ENCODE measurements at places on chromosomes 1 and 21.
A peak's percentile ranks its signal among the peaks of the same experiment; 100 is the strongest.

DNA sequence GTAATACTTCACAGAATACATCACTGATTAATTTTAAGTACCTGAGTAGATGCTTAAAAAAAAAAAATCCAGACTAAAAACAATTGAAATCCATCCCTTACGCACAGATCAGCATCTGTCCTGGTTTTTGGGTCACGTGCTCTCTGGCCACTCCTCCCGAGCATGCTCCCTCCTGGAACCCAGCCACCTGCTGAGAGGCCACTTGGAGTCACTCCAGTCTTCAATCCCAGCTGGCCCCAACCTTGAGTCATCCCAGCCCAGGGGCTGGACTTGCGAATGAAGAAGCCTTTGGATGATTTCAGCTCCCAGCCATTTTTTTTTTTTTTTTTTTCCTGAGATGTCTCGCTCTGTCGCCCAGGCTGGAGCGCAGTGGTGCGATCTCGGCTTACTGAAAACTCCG is 8.9 kb downstream of the MAP1LC3C start:
- DNase-seq: peak; percentile 46

GRCh38 chr1:41144285-41144684 is 97.8 kb downstream of the SCMH1 start:
- DNase-seq: no peak

- no peak for DNase-seq
Measured at GRCh38 chr1:181129771-181130606, 41.5 kb downstream of the IER5 start.

DNA sequence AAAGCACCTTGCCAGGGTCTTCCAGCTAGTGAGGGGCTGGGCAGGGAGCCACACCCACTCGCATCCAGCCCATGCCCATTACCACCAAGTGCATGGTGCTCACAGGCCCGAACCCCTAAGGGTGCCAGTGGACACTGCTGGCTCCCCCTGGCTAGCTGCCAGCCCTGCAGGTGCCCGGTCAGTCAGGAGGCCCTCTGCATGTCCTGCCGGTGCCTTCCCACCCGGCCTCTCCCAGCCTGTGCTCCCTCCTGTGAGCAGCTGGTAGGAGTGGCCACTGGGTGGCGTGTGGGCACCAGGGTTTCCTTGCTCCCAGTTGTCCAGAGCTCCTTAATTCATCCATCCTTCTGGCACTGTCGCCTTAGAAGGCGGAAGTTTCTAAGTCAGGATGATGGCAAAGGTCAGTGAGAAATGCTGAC is 33.4 kb downstream of the QSOX1 start:
- DNase-seq: peak; percentile 31

GRCh38 chr1:85320371-85321131 is 44.1 kb upstream of the BCL10 start:
- no peak for DNase-seq

DNA sequence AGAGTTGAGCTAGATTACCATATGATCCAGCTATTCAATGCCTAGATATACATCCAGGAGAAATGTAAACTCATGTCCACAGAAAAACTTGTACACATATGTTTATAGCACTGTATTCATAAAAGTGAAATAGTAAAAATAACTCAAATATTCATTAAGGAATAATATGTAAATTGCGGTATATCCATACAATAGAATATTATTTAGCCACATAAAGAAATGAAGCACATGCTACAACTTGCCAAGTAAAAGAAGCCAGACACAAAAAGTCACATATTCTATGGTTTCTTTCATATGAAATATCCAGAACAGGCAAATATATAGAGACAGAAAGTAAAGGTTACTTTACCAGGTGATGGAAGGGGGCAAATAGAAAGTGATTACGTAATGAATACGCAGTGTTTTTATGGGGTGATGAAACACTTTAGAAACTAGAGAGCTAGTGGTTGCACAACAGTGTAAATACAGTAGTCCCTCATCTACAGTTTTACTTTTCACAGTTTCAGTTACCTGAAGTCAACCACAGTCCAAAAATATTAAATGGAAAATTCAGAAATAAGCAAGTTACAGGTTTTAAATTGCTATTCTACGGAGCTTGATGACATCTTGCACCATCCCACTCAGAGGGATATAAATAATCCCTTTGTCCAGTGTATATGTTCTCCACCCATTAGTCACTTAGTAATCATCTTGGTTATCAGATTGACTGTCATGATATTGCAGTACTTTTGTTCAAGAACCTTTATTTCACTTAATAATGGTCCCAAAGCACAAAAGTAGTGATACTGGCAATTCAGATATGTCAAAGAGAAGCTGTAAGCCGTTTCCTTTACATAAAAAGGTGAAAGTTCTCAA is 62.3 kb downstream of the ZNF644 start:
- no peak for DNase-seq

- peak; percentile 10 for DNase-seq
Measured at GRCh38 chr1:196660852-196661251, 9.0 kb downstream of the CFH start.

DNA sequence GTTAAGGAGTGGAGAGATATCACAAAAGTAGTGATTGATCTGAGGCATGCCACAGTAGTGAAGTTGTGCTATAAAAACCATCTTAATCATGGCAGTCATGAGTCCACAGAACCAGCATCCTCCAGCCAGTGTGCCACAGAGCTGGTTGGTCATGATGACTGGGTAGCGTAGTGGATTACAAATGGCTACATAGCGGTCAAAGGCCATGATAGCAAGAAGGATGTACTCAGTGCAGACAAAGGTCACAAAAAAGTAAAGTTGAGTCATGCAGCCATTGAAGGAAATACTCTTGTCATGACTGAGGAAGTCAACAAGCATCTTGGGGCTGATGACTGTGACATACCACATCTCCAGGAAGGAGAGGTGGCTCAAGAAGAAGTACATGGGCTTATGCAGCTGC is 6.7 kb downstream of the OR6Y1 start:
- no peak for DNase-seq

- no peak for DNase-seq
Measured at GRCh38 chr21:30146558-30147282, 19.9 kb downstream of the CLDN17 start.

- no peak for DNase-seq
Measured at GRCh38 chr1:177569476-177569875, 398.7 kb downstream of the BRINP2 start.

GRCh38 chr1:29706936-29707335 is 470.6 kb downstream of the PTPRU start:
- no peak for DNase-seq

GRCh38 chr1:165313903-165314302 is 42.6 kb downstream of the LMX1A start:
- DNase-seq: no peak

GRCh38 chr1:229365569-229365968 is 22.7 kb upstream of the CCSAP start:
- no peak for DNase-seq

- no peak for DNase-seq
Measured at GRCh38 chr1:31809698-31810097, 6.1 kb downstream of the SPOCD1 start.

DNA sequence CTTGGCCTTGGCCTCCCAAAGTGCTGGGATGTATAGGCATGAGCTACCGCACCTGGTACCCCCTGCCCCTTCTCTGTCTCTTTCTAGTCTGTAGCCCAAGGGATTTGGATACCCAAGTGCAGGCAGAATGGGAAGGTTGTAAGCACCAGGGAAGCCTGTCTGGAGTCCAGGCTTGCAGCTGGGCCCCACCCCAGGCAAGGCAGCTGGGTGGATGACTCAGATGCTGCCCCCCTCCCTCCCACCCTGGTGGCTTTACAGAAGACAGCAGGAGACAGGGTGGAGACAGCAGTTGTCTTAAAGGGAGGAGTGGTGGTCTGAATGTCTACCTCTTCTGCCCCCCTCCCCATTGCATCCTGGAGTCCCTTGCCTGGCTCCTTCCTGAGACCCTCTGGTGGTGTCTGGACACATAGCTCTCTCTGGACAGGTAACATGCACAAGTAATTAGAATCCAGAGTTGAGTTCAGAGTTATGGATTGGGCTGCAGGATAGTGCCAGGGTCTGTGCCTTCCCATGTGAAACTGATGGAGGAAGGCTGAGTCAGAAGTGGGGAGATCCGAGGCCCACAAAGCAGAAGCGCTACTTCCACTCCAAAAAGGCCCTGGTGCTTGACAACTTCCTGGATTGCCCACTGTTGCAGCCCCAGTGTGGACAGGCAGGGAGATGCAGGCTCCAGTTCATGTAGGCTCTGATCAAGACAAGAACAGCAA is 5.1 kb downstream of the LMNA start:
- DNase-seq: no peak

DNA sequence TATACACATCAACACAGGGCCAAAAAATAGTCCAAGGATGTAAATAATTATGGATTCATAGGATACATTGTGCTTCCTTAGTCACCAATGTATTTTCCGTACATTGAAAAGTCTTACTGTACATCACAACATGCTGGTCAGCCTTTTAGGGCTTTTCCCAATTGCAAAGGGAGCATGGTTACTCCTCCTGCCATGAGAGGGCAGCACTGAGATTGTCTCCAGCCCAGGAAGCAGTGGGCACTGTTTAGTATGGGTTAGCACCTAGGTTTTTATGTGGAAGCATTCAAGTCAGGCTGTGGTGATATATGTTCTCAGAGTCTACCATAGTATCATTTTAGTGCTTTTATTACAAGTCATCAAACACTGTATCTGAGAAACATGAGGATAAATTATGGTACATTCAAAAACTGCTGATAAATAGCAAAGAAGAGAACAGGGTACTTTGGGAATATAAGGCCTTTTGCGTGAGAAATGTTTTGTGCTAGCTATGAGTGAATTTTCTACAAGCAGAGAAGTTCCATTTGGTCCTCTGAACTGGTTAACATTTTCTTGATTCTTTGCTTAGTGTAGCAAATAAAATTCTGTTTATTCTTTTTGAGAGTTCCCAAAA is 34.0 kb downstream of the ST6GALNAC5 start:
- DNase-seq: peak; percentile 3

DNA sequence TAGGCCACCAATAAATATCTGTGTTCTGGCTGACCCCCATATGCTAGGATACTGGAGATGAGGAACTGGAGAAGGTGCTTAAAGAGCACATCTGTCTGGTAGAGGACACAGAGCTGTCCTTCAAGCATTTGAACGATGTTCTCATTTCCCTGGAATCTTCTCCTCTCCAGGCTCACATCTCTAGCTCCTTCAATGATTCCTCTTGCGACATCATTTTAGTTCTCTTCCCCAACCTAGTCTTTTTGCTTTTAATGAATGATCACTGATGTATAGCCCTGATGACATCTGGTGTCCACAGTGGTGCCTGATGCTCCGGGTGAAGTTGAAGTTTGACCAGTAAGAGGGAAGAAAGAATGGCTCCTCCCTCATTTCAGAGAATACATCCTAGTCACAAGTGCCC is 80.8 kb upstream of the UBE2U start:
- DNase-seq: no peak

- DNase-seq: no peak
Measured at GRCh38 chr1:102550729-102551384, 554.1 kb upstream of the OLFM3 start.

GRCh38 chr1:94036730-94037129 is 84.2 kb downstream of the ABCA4 start:
- no peak for DNase-seq

DNA sequence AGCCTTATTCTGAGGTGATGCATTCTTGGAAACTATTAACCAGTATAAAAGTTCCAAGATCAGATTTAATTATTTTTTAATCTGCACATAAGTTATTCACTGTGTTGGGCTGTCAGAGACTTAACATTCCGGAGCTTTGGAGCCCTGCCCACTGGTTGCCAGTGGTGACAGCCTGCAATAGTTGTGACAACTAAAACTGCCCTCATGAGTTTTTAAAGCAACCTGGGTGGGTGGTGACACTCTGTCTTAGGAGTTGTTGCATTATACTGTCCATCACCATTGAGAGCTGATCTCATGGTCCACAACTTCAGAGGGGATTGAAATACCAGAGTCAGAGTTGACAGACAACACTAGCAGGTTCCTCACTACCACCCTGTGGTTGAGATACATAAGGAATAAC is 653.9 kb upstream of the USP24 start:
- peak; percentile 99 for DNase-seq

DNA sequence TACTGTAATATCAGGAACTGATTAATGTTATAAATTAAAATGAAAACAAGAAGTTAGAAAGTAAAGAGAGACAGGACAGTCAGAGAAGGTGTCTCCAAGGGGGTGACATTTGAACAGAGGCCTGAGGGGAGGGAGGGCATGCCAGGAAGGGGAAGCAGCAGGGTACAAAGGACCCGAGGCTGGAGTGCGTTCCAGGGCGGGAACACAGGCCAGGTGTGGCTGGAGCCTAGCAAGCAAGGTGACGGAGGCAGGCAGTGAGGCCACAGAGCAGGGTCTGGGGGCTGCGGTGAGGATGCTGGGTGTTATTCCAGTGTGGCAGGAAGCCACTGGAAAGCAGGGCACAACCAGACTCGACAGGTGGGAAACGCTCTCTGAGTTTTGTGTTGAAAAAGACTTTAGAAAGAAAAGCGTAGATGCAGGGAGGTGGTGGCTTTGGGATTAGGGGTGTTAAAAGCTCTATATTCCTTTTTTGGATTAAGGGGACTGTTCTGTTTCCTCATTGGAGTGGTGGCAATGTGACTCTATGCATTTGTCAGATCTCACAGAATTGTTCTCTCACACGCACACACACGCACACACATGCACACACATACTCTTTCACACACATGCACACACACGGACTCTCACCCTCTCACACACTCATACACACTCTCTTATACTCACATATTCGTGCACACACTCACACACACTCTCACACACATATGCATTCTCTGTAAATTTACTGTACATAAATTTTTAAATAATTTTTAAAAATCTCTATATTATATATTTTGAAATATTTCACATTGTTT is 124.5 kb downstream of the GLIS1 start:
- DNase-seq: no peak

DNA sequence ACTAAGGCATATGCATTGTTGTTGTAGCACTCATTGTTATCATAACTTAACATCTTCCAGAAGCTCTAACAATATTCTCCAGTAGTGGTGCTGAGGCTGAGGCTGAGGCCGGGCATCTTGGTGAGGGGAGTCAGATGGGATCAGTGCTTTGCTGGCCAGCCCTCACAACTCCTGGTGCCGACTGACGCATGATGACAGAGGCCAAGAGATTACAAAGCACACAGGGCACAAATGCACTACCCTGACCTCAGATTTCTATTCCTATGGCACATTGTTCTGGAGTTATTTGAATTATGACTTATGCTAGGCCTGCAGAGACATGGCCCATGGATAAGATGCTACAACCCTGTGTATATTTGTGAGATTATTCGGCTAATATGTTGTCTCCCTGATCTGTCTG is 8.3 kb upstream of the IGSF5 start:
- DNase-seq: no peak

- no peak for DNase-seq
Measured at GRCh38 chr1:69688193-69688592, 120.5 kb downstream of the LRRC7 start.

DNA sequence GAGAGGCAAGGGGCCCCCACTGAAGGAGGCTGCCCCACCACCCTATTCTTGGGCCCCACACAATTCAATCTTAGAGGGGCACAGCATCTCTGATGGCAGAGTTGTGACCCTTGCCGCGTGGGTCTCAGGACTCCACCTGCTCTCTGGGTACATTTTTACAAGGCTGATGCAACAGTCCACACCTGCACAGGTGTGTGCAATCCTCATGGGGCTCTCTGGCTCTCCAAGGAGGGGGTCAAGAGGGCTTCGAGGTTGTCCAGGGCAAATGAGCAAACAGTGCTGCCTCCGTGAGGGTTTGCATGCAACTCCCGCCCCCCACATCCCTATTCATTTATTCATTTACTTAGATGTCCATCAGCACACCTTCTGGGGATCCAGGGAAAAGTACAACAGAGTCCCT is 81.6 kb upstream of the IFFO2 start:
- no peak for DNase-seq

Data from NCI-H2029 treated with DMSO at 0.1 percent for 48 hours (cell line).